Naive thymus-derived CD4-positive, alpha-beta T cell (primary cell): ENCODE measurements at places on chromosomes 12 and 14. TPM values are rescaled to one million over a fixed set of nuclear protein-coding genes. Genes with fewer than 3 reads are reported as not detected.

The FAM186B gene
- total RNA-seq: 1.1 TPM

The OTX2 gene
- total RNA-seq: not detected

DNA sequence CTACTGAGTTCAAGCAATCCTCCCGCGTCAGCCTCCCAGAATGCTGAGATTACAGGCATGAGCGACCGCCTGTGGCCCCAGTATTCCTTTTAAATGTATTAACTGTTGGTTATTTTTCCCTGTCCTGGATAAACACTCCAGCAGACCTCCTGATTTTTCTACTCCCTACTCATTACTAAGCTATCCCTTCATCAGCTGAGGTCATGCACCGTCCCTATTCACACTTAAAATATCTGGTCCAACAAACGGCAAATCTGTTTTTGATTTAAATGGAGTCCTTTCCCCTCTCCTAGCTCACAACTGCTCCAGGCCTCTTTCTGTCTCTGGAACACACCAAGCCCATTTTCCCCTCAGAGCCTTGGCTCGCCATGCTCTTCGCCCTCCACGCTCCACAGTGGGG, 1003.3 kb upstream of the TMEM132C start:
- DNase-seq: no peak

DNA sequence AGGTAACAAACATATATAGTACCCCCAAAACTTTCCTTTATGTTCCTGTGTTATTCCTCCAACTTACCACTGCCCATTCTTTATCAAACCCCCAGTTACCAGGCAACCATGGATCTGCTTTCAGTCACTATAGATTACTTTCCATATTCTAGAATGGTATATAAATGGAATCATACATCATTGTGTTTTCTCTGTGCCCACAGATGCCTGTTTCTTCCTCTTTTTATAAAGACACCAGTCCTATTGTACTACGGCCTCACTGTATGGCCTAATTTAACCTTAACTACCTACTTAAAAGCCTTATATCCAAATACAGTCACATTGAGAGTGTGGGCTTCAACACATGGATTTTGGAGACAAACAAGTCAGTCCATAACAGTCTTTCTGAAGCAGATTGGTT, 2.6 kb downstream of the TAS2R14 start:
- no peak for DNase-seq

- DNase-seq: no peak
Observed at GRCh38 chr14:106821119-106821518, 1294.7 kb downstream of the TMEM121 start.

GRCh38 chr12:130872179-130873096, 572 bp downstream of the RAN start:
- no peak for DNase-seq

DNA sequence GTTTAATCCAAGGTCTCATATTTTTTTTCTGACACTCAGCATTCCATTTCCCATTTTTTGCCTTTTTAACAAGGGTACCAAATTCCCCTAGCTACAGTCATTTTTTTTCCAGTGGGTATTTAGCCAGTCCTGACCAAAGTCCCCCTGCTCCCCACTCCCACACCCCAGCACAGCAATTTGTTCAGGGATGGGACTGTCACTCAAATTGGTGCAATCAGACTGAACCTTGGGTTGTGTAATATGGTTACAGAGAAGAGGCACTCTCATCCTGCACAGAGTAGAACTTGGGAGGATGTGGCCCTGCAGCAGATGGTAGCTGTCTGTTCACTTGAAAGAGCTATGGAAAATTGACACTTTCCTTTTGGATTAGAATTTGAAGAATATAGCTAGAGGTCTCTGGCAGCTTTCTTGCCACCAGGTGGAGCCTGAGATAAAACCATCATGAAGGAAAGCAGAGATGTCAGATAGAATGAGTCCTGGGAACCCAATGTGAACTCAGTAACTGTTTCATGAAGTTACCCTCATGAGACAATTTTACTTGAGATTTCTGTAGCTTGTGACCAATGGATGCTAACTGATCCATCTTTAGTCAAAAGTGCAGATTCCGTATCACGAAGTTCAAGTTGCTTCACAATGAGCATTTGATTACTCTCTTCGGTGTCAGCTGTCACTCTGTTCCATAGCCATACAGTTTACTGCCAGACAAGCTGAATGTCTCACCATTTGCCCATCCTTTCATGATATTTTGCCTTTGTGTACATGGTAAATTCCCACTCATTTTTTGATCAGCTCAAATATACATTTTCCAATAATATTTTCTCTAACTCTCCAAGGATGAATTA, 394.0 kb upstream of the SYT1 start:
- no peak for DNase-seq

DNA sequence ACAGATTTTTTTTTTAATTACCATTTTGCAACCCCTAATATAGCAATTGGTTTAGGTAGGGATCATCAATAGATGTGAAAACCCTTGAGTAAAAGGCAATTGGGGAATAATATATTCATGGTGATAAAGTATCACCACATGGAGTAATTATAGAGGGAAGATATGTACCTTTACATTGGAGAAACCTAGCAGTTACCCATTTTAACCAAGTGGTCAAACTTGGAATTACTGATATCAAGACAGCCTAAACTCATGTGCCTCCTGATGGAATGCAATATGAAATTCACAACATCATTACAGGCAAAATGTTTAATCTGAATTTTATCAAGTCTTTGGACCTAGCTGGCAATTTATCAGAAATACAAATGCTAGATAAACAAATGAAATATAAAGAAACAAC, 6.7 kb upstream of the SLC10A1 start:
- DNase-seq: no peak

DNA sequence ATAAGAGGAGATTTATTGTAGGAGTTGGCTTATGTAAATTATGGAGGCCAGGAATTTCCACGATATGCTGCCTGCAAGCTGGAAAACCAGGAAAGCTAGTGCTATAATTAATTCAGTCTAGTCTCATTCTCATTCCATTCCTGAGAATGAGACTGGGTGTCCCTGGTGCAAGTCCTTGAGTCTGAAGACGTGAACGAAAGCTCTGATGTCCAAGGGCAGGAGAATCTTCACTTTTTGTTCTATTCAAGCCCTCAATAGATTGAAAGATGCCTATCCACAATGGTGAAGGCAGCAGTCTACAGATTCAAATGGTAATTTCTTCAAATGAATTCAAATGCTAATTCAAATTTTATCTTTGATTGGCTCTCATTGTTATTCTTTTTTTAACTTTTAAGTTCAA, 851.1 kb upstream of the MGAT4C start:
- no peak for DNase-seq

DNA sequence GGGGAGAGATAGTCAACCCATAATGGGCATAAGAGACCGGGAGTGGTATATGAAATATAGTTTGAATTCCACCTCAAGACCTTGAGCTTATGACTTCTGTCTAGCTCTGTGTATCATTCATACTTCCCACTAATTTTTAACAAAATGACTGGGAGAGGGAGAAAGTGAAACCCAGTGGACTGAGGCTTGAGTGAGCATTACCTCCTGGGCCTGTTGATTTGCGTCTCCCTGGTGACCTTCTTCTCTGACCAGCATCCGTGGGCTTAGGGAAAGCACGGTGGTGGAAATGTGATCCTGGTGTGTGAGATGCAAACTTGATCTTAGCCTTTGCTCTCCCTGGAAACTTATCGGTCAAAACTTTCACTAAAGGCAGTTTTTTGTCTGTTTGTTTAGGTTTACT, 207.9 kb upstream of the BCL2L14 start:
- DNase-seq: no peak

DNA sequence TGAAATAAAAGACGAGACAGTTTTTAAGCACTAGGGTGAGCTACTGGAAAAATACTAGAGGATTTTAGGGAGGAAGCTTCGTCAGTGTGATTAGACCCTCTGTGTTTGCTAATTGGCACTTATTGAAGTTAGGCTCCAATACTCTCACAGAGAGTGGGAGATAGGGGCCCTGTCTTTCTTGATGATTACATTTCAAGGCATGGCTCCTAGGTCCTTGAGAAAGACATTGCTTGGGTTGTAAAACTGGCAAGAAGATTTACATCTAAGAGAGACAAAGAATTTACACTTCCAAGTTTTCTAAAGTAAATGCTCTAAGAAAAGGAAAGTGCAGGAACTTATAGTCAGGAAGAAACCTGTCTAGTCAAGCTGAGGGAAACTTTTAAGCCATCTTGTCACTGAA, 183.2 kb downstream of the C12orf50 start:
- no peak for DNase-seq
